Myocyte (in vitro differentiated cells): ENCODE measurements at places on chromosomes 4 and X. TPM values are rescaled to one million over a fixed set of nuclear protein-coding genes. Genes with fewer than 3 reads are reported as not detected.

The PAGE5 gene
- not detected in 2 replicates for total RNA-seq

The ADH6 gene
- total RNA-seq = not detected in 2 replicates

The TRIML2 gene
- total RNA-seq = not detected in 2 replicates

The MAB21L2 gene
- 0.16 and 0.31 TPM in 2 replicates for total RNA-seq

The IL3RA gene
- total RNA-seq = not detected in 2 replicates

The CT47C1 gene
- not detected in 2 replicates for total RNA-seq

The TMPRSS11B gene
- not detected in 2 replicates for total RNA-seq

The SPANXN3 gene
- total RNA-seq = not detected in 2 replicates

The CEP44 gene
- total RNA-seq = 13.3 and 14.8 TPM in 2 replicates

The IBSP gene
- not detected in 2 replicates for total RNA-seq

The CDS1 gene
- 0.05 TPM in 2 replicates for total RNA-seq

The MAGED4B gene
- 50.5 and 57.4 TPM in 2 replicates for total RNA-seq
